ENCODE measurements at places on chromosomes 6 and 20. TPM values are rescaled to one million over a fixed set of nuclear protein-coding genes. Genes with fewer than 3 reads are reported as not detected.

DNA sequence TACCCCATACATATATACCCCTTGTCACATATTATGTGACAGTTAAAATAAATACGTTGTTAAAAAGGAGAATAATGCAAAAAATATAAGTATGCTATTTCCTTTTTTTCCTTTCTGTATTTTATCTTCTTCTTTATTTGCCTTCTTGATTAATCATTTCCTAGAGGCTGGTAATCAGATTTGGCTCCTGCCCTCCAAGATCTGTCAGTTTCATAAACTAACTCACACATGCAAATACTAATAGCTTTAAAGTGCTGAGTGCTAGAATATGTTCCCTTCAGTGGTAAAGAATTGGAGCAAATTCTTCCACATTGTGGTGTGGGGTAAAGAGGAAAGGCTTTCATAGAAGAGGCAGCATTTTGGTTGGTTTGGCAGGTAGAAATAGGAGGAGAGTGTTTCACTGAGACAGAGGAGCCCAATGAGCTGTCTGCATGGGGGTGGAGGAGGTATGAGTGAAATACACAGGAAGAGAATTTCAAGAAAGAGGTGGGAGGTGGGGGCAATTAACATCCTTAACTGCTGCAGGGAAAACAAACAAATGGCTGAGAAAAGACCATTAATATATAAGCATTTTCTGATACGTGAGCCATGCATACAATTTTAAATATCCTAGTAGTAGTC is 523.9 kb downstream of the BMP2 start:
- no peak for DNase-seq

DNA sequence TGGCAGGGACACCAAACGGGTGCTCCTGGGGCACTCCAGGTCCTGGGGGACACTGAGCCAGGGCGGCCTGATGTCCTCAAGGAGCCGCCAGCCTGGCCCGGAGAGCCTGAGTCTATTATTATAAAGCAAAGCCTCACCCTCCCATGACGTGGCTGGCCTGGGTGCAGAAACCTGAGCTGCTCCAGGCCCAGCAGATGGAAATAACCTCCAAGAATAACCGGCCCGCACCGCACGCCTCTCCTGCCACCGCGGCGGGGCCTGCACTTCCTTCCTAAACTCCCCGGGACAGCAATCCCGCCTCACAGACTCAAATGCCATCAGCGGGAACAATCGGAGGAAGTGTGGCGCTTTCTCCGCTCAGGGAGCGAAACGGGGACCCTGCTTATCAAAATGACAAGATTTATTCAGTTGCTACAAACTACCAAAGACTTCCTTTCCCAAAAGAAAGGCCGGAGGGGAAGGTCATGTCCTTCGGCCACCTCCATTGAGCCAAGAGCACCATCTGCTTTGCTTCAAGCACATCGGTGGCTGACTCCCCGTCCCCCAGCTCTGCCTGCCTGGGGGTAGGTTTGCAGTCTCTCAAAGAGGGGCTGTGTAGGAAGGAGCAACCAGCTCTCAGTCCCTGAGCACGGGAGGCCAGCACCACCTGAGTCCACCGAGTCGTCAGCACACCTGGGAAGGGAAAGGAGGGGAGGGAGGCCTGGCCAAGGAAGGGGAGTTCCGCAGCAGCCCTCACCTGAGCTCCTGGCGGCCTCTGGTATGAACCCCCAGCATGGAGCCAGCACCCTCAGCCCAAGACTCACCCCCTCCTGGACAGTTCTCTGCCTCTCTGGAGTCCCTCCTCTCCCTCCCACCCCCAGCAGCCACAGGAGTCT is 78.6 kb upstream of the QKI start:
- peak; percentile 43 for DNase-seq

DNA sequence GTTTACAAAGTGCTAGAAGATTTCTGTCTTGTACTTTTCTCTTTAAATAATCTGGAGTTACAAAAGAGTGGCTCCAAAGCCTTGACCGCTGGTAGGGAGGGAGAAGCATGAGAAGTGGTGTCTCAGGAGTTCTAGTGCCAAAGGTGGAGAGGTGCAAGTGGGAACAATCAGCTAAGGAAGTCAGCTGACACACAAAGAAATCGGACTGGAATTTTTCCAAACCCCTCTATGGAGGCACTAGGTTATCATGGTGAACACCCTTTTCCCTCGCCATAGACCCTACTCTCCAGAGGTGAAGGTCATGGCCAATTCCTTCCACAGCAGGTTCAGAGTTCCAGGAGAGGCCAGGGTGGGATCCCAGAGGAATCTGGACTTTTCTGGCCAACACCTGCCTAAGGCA is 14.8 kb downstream of the PLAGL2 start:
- DNase-seq, result peak; percentile 48

GRCh38 chr6:82144852-82145340 is 102.6 kb downstream of the IBTK start:
- peak; percentile 83 for DNase-seq

DNA sequence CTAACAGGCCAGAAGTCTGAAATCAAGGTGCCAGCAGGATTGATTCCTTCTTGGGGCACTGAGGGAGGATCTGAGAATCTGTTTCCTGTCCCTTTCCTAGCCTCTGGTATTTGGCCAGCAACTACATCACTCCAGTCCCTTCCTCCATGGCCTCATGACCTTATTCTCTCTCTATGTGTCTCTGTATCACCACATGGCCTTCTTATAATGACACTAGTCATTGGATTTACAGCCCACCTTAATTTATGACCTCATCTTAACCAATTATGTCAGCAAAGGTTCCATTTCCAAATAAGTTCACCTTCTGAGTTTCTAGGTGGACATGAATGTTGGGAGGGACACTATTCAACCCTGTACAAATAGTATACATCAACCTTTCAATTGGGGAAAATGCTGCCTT is 29.3 kb downstream of the SCML4 start:
- no peak for DNase-seq

DNA sequence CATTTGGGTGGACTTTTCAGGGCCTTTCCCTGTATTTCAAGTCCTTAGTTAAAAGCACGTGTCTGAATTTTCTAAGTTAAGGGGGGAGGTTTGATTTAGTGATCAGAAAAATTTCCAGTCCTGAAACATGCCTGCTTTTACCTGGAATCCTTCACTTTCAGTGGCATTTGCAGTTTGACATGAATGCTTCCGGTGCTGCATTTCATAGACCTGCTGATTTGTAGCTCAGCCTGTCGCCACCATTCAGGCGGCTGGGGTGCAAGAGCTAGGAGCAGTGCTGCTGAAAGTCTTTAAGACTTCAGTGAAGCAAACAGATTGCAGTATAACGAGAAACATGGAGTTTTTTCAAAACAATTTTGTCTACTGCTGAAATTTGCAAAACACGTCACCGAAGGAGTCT is 14.0 kb downstream of the RPS6KA2 start:
- no peak for DNase-seq

DNA sequence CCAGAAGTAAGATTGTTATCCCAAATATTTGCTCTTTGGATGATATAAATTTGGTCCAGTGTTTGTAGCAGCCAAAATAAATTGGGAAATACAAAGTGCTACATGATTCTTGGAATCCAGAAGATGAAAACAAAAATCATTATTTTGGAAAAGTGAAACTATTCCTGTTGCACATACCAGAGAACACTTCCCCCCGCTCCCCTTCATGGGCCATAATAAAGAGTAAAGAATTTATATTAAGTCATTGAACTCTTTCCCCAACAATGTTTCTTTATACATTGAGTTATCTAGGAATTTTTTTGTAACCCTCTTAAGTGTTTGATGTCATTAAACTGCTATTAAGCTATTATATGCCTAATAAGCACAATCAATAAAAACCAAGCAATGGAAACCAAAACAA is 490.4 kb upstream of the HS3ST5 start:
- DNase-seq, result no peak

The GABRR2 gene
- total RNA-seq, result 0.83 TPM

The ADGRF4 gene
- 0.26 TPM for total RNA-seq

The TRAPPC3L gene
- total RNA-seq, result 0.17 TPM

The RSPO3 gene
- 13.5 TPM for total RNA-seq

The SUPT3H gene
- total RNA-seq, result 20.0 TPM

The AMD1 gene
- 21.3 TPM for total RNA-seq

Data from adrenal gland (tissue), 19 donors.